ENCODE measurements at places on chromosomes 5 and 9.

DNA sequence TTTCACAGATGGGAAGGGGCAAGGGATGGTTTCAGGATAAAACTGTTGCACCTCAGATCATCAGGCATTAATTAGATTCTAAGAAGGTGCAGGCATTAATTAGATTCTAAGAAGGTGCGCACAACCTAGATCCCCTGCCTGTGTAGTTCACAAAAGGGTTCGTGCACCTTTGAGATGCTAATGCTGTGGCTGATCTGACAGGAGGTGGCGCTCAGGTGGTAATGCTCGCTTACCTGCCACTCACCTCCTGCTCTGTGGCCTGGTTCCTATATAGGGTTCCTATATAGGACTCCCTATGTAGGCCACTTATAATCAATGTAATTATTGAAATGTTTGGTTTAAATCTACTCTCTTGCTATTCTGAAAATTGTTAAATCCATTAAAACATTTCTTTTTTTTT is 171.0 kb downstream of the MSX2 start:
- no peak for DNase-seq

- peak; percentile 21 for DNase-seq
These were observed 332.3 kb downstream of the CWC27 start for GRCh38 chr5:65100911-65101631.

DNA sequence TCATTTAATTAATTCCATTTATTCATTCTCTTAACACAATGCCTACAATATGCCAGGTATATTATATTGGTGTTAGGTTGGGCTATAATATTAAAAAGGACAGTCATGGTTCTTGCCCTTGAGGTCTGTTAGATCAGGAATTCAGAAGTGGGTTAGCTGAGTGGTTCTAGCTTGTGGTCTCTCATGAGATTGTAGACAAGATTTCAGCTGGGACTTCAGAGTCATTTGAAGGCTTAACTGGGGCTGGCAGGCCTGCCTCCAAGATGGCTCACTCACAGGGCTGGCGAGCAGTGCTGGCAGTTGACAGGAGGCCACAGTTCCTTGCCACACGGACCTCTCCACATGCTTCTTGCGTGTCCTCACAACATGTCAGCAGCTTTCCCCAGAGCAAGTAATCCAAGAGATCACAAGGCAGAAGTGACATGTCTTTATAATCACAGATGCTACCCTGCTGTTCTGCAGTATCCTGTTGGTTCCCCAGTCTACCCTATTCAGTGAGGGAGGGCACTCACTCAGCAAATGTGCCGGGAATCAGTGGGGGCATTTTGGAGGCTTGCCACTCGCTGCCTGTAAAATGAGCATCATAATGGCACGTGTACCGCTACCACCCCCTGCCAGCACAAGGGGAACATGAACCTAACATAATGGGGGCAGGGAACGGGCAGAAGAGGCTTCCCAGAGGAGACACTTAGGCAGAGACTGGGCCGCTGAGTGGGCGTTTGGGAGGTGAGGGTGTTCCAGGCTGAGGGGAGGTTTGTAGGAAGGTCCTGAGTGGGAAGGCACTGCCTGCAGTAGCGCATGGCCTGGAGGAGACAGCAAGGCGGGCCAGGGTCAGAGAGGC is 70.0 kb downstream of the EXOSC2 start:
- no peak for DNase-seq

DNA sequence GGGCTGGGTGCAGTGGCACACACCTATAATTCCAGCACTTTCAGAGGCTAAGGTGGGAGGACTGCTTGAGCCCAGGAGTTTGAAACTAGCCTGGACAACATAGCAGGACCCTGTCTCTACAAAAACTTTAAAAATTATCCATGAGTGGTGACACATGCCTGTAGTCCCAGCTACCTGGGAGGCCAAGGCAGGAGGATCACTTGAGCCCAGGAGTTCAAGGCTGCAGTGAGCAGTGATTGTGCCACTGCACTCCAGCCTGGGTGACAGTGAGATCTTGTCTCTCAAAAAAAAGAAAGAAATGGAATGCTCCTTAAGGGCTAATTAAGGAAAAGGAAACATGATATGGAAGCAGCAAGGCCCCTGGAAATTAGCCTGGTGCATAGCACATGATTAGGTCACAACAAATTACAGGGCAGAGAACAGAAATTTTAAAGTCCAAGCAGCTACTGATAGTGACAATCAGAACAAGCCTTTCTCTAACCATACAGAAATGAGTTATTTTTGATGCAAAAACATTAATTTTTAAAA is 19.5 kb downstream of the ANKH start:
- no peak for DNase-seq
